ENCODE measurements at places on chromosomes 11 and 22.

GRCh38 chr22:22216450-22216959, 28.1 kb upstream of the VPREB1 start:
- no peak for DNase-seq

DNA sequence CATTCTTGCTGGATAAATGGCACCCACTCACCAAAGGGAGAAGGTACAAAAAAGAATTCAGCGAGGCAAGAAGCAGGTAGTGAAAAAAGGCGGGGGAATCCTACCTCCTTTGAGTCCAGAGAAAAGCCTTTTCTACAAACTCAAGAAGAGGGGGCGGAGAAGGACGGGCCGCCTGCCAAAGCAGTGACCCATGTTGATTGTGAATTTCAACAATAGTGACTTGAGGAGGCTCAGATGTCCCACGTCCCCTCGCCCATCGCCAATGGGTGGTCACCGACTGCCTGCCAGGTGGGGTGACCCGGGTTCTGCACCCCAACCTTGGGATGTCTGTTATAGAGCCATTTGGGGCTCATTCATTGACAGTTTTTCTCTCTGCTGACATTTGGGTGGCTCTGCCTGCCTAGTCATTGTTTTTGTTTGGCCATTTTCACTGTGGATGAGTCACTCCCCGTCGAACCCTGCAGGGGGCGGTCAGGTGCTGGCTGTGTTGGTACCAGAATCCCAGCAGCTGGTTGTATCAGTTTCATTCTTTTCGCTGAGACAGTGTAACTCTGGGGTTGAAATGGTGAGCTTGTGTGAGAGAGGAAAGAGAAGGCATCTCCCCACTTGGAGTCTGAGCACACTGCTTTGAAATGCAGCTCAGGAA, 163.4 kb upstream of the NCAM1 start:
- no peak for DNase-seq

DNA sequence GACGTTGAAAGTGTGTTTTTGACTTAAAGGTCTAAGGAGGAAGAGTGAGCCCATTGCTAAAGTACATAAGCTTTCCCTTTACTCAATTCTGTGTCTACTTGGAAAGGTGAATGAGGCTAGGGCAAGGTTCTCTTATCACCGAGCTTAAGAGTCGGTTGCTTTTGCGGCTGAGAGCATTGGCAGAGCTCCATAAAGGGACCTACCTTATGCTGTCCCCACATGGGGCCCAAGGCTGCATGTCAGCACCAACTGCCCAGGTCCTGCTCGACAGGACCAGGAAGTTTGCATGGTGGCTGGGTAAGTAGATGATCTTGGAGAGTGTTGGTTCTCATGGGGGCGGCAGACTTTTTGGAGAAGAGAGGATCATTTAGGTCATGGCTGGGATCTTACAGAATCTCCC, 91.2 kb downstream of the ZBTB16 start:
- no peak for DNase-seq

- DNase-seq = no peak
Observed at GRCh38 chr11:76810151-76810853, 27.1 kb downstream of the TSKU start.

GRCh38 chr22:33481550-33481949, 423.4 kb upstream of the SYN3 start:
- DNase-seq = no peak

- no peak for DNase-seq
Observed at GRCh38 chr11:68463714-68464113, 3.2 kb downstream of the PPP6R3 start.

Measured in T follicular helper cell (primary cell).